ENCODE measurements at places on chromosomes 11 and 22.
A peak's percentile ranks its signal among the peaks of the same experiment; 100 is the strongest.

GRCh38 chr11:47435687-47436086 is 9.4 kb upstream of the PSMC3 start:
- DNase-seq, result no peak
- no peak overlapping the region for H3K27ac ChIP-seq
- H3K27me3 ChIP-seq, result no peaks in the 10 kb centered on the region
- H3K4me1 ChIP-seq, result no peaks in the 10 kb centered on the region

DNA sequence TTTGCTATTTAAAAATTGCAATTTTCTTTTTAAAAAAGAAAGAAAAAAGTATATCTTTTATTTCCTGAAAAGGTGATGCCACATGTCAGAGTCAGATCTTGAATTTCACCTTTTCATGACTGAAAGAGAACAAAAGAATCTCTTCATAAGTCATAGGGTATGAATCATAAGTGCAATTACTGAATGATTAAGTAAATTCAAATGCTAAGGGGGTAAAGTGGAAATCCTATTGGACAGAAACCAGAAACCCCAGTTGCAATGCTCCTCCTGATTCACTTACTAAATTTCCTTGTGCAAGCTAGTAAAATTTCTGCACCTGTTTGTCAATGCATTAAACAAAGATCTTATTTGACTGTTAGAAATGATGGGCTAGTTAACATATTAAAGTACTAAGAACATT is 8.2 kb upstream of the PRRG4 start:
- peaks cover 24% of the 10 kb centered on the region for H3K4me1 ChIP-seq
- H3K27ac ChIP-seq, result no peak overlapping the region
- H3K27me3 ChIP-seq, result no peaks in the 10 kb centered on the region
- H3K4me3 ChIP-seq, result no peak overlapping the region
- no peaks in the 10 kb centered on the region for H3K36me3 ChIP-seq
- no peak for DNase-seq

DNA sequence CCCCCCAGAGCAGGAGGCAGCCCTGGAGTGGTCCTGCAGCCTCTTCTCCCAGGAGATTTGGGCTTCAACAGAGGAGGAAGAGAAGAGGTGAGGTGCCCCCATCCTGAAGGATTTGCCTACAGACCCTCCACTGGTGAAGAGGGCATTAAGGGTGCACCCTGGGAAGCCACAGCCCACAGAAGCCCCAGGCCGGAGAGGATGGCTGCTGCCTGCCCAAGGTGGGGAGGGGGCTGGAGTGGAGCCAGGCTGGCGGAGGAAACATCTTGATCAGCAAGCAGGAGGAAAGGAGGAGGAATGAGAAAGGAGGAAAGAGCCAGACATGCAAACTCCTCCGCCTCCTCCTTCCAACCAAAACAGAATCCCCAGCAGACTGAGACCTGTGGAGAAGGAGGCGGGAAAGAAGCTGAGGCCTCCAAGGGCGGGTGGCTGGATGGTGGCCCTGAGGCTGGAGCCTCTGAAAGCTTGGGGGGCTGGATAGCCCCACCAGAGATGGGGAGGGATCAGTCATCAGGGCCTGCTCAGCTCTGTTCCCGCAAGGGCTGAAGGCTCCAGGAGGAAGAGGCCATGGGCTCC is 31.3 kb downstream of the ARRB1 start:
- H3K27me3 ChIP-seq, result no peaks in the 10 kb centered on the region
- H3K4me1 ChIP-seq, result peaks cover 33% of the 10 kb centered on the region
- H3K36me3 ChIP-seq, result peaks cover 1% of the 10 kb centered on the region
- H3K4me3 ChIP-seq, result no peak overlapping the region

DNA sequence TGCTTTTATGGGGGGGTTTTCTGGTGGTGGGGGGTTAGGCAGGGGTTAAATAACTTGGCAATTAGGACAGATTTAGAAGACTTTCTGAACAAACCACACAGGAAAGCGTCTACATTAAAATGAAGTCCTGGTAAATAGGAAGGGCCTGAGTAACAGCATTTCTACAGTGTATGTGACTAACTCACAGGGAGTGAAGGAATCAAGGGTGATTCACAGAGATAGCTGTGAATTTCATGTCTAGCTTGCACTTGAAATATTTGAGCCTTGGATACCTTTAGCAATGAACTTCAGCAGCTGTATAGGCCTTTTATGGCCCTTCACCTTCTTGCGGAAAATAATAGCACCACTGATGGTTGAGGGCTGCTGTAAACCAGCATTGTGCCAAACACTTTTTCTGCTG is 26.1 kb upstream of the LDHA start:
- no peak overlapping the region for H3K4me3 ChIP-seq
- peaks cover 37% of the 10 kb centered on the region for H3K36me3 ChIP-seq
- DNase-seq, result no peak
- H3K4me1 ChIP-seq, result peaks cover 5% of the 10 kb centered on the region

GRCh38 chr22:43740587-43741270 is 71.4 kb downstream of the EFCAB6 start:
- H3K4me3 ChIP-seq, result no peak overlapping the region
- DNase-seq, result no peak
- peaks cover 4% of the 10 kb centered on the region for H3K27me3 ChIP-seq
- no peaks in the 10 kb centered on the region for H3K4me1 ChIP-seq
- H3K27ac ChIP-seq, result no peak overlapping the region

GRCh38 chr22:28955817-28956216 is 72.4 kb downstream of the ZNRF3 start:
- DNase-seq, result peak; percentile 92
- peaks cover 3% of the 10 kb centered on the region for H3K36me3 ChIP-seq
- H3K4me1 ChIP-seq, result peaks cover 38% of the 10 kb centered on the region
- peak overlapping the region; percentile 52 for H3K27ac ChIP-seq
- peaks cover 85% of the 10 kb centered on the region for H3K27me3 ChIP-seq

DNA sequence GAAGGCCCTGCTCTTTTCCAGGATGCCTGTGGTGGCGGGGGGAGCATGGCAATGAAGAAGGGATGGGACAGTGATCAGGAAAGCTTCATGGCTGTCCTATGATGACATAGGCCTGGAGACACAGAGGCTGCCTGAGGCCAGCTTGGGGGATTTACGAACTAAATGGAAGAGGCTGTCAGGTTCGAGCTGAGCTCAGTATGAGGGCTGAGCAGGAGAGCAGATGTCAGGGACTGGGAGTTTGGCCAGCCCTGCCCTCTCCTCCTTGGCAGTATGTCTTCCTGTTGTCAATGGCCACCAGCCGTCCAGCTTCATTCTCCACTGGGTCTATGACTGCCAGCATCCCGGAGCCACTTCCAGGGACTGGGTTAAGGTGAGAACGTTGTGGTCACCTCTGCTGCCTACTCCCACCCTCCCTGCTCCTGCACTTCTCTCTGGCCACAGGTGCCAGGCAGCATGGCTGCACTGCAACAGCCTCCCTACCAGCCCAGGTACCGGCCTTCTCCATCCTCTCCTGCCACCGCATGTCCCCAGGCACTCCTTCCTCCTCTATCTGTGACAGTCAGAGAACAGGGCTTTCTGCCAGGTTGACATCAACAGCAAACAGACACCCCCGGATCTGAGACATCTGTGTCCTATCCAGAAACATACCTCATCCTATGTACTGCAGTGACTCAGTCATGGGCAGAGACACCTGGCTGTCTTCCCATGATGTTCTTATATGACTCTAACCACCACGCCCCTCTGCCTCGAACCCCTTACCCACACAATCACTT is 75.1 kb downstream of the KIRREL3 start:
- no peak overlapping the region for H3K4me3 ChIP-seq
- peak; percentile 8 for DNase-seq
- H3K4me1 ChIP-seq, result no peaks in the 10 kb centered on the region
- no peaks in the 10 kb centered on the region for H3K36me3 ChIP-seq
- peaks cover 23% of the 10 kb centered on the region for H3K27me3 ChIP-seq

DNA sequence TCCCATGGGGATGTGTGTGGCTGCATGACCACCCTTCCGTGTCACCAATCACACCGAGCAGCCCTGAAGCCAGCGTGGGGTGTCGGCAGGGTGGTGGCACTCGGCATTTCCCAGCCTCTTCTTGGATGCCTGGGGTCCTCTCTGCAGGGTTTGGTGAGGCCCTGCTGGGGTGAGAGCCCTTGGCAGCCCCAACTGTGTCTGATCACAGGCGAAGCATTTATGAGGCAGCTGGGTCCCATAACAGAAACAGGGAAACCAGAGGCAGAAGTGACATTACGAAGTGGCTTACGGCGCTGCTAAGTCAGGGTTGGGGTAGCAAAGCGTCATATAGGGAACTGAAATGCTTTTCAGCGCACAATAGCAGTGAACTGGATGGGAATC is 92.3 kb upstream of the SEPTIN5 start:
- H3K27ac ChIP-seq, result no peak overlapping the region
- H3K27me3 ChIP-seq, result no peaks in the 10 kb centered on the region
- no peak overlapping the region for H3K4me3 ChIP-seq
- DNase-seq, result no peak

All from activated CD4-positive, alpha-beta T cell treated with anti-CD3 and anti-CD28 coated beads for 36 hours (primary cell).